Dermis blood vessel endothelial cell (primary cell): ENCODE measurements at places on chromosomes 1 and 21. TPM values are rescaled to one million over a fixed set of nuclear protein-coding genes. Genes with fewer than 3 reads are reported as not detected.

GRCh38 chr1:30520476-30520875, 202.9 kb downstream of the MATN1 start:
- no peak for DNase-seq

GRCh38 chr1:203462878-203463277, 12.7 kb upstream of the PRELP start:
- no peak for DNase-seq

GRCh38 chr1:7705048-7705907, 65.8 kb upstream of the VAMP3 start:
- DNase-seq = peak; percentile 21

- DNase-seq = no peak
These were observed 51.1 kb downstream of the PHC2 start for GRCh38 chr1:33379631-33380354.

DNA sequence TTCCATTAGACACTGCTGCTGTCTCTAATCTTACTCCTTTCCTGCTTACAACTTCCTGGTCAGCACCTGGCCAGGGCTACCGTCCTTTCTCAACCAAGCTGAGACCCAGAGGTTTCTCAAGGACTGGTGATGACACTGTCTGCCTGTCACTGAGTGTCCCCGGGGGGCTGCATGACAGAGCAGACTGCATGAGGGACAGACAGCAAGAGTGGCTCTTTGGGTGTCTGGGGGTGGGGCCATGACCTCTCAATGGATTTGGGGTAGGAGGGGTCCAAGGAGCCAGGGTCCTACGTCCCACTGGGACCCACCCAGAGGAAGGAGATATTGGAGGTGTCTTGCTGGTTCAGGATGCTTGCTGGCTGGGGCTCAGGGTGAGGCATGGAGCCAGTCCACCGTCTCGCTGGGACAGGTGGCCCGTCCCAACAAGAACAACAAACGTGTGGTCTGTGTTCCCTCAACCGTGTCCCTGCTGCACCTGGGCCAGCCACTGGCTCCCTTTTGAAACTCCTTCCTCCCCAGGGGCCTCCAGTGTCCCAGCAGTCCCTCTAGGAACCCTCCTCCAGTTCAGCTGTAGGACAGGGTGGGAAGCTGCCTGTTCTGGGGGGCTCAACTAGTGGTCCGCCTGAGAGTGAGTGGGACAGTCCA, 344.6 kb upstream of the AJAP1 start:
- DNase-seq = no peak

Gene EDARADD
- not detected in 2 replicates for total RNA-seq

Gene PPIAL4G
- total RNA-seq = not detected in 2 replicates

DNA sequence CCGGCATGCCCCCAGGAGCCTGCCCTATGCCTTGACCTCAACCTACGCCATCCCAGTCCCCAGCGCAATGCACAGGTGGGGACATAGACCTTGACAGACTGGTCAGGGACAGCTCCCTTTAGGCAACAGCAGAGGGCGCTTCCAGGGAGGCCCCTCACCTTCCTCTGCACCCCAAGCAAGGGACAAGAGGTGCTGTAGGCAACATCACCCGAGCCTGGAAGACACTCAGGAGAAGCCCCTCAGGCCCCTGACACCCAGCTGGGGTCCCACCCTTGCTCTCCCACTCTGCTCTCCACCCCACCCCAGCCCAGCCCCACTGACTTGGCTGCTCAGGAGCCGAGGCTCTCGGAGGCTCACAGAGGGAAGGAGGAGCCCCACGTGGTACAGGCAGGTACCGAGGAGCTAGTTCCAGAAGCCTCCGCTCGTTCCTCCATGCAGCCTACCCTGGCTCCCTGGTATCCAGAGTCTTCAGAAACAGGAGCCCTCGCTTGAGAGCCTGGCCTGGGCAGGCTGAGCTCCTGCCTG, 2.4 kb upstream of the WNT3A start:
- DNase-seq = peak; percentile 43

DNA sequence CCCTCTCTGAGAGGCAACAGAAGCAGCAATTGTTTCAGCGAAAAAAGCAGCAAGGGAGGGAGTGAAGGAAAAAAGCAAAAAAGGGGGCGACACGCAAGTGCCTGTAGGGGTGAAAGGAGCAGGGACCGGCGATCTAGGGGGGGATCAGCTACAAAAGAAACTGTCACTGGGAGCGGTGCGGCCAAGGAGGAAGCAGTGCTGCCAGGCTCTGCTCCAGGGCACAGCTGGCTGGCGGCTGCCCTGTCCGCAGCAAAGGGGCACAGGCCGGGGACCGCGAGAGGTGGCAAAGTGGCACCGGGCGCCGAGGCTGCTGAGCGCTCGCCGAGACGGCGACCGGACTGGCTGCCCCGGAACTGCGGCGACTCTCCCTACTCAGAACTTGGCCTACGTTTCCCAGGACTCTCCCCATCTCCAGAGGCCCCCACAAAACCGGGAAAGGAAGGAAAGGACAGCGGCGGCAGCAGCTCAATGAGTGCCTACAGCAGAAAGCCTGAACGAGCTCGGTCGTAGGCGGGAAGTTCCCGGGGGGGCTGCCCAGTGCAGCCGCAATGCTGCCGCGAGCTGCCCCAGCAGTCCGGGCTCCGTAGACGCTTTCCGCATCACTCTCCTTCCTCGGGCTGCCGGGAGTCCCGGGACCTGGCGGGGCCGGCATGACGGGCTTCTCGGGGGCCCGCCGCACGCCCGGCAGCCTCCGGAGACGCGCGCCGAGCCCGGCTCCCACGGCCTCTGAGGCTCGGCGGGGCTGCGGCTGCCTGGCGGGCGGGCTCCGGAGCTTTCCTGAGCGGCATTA, 1.0 kb upstream of the CDKN2C start:
- peak; percentile 53 for DNase-seq

DNA sequence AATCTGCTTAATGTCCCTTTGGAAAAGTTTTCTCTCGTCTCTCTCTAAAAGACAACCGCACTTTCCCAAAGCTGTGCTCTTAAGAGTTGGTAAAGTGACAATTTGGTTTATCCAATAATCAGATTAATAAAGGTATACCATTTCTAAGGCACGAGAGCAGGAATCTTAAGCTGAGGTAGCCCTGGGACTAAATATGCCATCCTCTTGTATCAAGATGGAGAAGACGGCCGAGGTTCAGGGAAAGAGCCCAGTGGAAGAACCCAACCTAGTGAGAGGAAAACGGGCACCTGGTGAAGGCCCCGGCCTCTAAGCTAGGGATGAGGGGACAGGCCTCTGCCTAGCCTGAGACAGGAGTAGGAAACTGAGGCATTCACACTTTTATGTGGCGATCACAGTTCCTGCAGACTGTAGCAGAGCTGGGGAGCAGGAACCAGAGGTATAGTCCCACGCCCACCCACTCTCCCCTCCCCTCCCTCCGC, 334 bp upstream of the SARS1 start:
- DNase-seq = no peak

- no peak for DNase-seq
These were observed 22.4 kb downstream of the ASH1L start for GRCh38 chr1:155540000-155540874.
